NCI-H2081 treated with DMSO at 0.1 percent for 48 hours (cell line): ENCODE measurements at places on chromosomes 1 and 21.

DNA sequence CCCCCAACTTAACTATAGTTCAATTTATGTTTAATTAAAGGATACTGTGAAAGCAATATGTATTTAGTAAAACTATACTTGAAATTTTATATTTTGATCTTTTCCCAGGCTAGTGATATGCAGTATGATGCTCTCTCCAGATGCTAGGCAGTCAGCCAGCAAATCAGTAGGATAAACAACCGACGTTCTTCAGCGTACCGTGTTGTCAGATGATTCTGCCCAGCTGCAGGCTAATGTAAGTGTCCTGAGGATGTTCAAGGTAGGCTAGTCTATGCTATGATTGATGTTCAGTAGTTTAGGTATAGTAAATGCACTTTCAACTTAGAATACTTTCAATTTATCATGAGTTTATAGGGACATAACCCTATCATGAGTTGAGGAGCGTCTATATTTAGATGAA is 762.6 kb downstream of the MRPL39 start:
- DNase-seq = no peak

DNA sequence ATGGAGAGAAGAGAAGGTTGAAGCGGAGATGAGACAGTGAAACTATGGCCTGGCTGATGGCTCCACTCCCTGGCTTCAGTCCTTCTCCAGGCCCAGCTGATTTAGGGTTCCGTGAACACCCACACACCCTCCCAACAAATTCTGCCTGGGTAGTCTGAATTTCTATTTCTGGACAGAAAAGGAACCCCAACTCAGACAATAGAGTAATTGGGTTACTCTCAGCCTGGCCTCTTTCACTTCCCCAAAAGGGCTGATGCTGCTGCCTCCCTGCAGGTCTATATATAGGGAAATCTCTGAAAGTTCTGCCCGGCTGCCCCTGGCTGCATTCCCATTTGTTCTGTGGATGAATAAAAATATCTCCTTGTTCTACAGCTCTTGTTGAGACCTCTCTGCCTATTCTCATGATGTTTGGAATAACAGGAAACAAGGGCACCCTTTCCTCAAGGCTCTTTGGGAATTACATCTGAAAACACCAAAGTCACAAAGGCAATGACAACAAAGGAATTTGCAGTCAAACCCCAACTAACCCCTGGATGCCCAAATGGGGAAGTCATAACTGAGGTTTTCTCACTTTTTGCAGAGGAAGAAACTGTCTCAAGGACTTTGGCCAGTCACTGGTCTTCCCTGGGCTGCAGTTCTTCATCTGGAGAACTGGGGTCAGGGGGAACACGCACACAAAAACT is 11.4 kb upstream of the ZSCAN20 start:
- no peak for DNase-seq

DNA sequence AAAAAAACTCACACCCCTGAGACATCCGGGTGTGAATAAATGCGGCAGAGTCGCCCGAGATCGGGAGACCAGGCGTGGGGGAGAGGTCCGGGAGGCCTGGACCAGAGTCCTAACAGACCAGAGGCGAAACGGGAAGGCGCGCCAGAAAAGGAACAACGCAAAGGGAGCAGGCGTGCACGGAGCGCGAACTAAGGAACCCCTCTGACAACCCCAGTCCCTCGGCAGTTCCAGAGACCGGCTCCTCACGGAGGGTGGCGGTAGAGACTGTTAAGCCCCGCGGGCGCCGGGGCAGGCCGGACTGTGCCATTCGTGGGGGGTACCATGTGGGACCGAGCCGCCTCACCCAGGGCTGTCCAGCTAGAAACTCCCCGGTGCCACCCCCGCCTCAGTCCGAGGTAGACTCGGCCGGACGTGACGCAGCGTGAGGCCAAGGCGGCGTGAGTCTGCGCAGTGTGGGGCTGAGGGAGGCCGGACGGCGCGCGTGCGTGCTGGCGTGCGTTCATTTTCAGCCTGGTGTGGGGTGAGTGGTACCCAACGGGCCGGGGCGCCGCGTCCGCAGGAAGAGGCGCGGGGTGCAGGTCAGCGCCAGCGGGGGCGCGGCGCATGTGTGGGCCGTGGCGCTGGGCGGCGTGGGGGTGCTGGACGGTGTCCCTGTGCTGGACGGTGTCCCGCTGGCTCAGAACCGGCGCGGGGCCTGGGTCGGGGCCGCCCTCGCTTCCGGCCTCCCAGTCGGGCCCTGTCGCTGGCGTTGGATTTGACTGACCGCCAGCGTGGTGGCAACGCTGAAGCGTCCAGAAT is at the start of gene PARK7:
TSS of gene PARK7 (plus strand) at position 496 of the 798 bp plus-strand sequence. CDS start 1,075 bp downstream, outside the sequence.
- DNase-seq = peak; percentile 93

GRCh38 chr1:220217383-220217988 is 54.8 kb downstream of the RAB3GAP2 start:
- peak; percentile 17 for DNase-seq

GRCh38 chr1:170274131-170274501 is 128.4 kb downstream of the NTMT2 start:
- DNase-seq = no peak

DNA sequence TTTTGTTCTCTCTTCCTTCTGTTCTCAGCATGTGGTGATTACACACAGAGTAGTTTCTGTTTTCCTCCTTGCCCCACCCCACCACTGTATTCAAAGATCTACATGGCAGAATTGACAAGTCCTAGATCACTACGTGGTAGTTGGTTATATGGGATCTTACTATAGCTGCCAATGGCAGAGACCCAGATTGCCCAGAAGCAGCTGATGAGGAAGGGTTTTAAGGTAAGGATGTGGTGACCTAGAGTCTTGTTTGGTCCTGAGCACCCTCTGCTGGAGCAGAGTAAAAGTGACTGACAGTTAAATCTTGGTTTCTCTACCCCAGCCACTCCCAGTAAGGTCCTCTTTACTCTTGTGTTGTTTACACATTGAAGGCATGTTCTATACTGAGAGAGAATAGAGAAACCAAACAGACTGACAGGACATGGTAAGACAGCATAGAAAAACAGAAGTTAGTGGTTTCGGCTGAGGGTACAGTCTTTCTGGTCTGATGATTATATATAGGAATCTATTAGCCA is 22.8 kb upstream of the STRIP1 start:
- no peak for DNase-seq

GRCh38 chr21:45310459-45310858 is 22.8 kb upstream of the POFUT2 start:
- no peak for DNase-seq

GRCh38 chr21:34811368-34811767 is 142.6 kb downstream of the CLIC6 start:
- no peak for DNase-seq

GRCh38 chr1:55275151-55275748 is 60.1 kb upstream of the USP24 start:
- no peak for DNase-seq

- DNase-seq = no peak
These were observed 962.2 kb downstream of the ADGRL2 start for GRCh38 chr1:82762829-82763532.

GRCh38 chr1:9542430-9542829 is 3.2 kb downstream of the SLC25A33 start:
- DNase-seq = no peak

DNA sequence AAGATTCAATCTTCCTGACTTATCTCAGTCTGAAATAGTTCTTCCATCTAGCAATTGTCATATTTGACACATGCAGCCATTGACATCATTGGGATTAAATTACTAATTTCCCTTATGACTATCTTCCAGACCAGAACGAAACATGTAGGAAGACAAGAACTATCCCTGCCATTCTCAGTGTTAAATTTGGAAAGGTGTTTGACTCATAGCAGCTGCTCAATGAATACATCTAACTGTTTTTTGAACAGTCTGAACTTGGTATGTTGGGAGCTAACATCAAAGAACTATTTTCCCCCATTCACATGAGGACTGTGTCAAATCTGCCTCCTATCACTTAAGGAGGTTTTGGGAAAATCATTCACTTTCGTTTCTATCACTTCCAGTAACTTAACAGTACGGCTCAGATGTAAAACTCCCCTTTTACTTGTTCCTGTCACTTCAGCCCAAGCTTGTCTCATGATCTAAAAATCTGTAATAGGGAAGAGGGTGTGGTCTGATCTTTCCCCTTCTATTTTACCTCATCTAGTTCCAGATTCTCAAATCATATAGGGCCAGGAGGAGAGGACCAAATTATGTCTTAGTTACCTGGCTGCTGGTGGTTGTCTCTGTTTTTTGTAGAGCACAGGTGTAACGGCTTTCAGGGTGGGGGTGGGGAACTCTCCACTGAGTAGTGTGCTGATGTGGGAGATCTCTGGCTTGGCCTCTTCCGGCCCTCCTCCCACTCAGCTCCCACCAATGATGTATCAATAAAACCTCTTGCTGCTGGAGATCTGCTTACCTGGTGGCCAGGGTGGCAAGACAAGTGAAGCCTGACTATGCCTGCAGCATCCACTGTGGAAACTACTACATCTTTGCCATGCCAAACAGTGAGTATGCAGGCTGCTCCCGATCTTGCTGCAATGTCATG is 26.2 kb upstream of the SLAMF1 start:
- DNase-seq = no peak

- no peak for DNase-seq
These were observed 711 bp downstream of the GADD45A start for GRCh38 chr1:67685558-67686266.

- no peak for DNase-seq
These were observed 238.7 kb upstream of the USP25 start for GRCh38 chr21:15491100-15491499.

DNA sequence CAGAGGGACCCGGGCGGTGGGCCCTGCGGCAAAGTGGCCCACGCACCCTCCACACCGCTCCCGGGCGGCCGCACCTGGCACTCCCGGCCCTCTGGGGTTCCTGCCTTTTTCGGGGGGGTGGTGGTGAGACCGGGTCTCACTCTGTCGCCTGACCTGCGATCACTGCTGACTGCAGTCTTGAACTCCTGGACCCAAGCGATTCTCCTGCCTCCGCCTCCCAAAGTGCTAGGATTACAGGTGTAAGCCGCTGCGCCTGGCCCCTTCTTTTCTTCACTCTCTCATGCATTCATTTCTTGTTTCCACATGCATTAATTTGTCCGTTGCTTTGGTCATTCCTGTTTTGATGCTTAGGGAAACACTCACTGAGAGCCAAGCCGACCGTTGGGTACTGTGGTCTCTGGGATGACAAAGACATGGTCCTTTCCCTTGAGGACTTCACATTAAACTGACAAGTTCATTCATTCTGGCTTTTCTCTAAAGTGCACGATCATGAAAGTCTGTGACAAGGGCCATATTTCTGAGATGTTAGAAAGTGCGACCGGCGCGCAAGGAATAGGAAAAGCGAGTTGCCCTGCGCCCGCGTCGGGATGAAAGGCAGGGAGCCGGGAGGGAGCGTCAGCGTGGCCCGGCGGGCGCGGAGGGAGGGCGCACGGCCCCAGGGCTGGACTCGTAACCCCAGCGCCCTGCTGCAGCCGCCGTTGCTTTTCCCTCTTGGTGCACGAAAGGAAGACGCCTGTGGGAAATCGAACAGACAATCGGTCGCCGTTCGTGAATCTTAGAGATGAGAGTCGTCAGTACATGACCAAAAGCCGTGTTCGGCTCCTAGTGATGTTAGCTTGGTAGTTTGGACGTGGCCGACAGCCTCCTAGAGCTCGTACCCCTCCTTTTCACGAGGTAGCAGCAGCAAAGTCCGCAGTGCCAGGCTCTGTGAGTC is 1.0 kb upstream of the MCOLN2 start:
- DNase-seq = no peak

- no peak for DNase-seq
These were observed 3.6 kb downstream of the PRKAB2 start for GRCh38 chr1:147168626-147169058.
